ENCODE measurements at places on chromosomes 16 and 17.

DNA sequence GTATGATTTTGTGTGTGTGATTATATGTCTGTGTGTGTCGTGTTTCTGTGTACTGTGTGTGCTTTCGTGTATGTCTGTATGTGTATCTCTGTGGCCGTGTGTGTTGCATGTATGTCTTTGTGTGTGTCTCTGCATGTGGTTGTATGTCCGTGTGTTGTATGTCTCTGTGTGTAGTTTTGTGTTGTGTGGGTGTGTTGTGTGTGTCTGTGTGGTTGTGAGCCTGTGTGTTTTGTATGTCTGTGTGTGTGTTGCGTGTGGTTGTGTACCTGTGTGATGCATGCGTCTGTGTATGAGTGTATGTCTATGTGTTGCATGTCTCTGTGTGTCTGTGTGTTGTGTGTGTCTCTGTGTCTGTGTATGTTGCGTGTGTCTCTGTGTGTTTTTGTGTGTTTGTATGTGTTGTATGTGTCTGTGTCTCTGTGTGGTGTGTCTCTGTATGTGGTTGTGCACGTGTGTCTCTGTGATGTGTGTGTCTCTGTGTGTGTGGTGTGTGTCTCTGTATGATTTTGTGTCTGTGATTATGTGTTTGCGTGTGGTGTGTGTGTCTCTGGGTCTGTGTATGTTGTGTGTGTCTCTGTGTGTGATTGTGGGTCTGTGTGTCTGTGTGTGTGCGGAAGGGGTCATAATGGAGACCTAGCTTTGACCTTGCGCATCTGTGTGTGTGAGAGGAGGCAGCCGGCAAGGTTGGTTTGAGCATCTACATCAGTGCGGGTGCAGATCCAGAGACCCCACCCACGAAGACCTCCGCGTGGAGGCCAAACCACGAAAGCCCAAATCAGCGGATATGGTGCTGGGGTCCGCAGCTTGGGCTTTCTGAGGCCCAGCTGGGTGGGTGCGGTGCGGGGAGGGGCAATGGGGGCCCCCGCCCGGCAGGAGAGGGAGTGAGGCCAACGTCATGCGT is 212.6 kb upstream of the GSE1 start:
- no peak for DNase-seq

DNA sequence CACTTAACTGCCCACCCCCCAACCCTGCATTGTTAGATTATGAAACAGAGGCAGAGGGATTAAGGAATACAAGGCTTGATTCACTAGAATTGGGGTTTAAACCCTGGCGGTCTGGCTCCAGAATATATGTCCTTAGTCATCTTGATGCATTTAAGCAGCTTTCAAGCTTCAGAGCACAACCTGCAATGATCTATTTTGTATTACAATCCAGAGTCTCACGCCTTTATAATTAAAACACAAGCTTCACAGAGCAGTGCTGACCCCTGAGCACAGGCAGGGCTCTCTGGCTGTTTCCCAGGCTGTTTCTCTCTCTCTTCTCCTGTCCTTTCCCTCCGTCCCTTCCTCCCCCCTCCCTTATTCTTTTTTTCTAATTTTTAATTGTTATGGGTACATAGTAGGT is 209.1 kb downstream of the SPECC1 start:
- DNase-seq, result no peak

GRCh38 chr17:41271858-41272257 is 3.6 kb upstream of the KRTAP9-7 start:
- DNase-seq, result no peak

DNA sequence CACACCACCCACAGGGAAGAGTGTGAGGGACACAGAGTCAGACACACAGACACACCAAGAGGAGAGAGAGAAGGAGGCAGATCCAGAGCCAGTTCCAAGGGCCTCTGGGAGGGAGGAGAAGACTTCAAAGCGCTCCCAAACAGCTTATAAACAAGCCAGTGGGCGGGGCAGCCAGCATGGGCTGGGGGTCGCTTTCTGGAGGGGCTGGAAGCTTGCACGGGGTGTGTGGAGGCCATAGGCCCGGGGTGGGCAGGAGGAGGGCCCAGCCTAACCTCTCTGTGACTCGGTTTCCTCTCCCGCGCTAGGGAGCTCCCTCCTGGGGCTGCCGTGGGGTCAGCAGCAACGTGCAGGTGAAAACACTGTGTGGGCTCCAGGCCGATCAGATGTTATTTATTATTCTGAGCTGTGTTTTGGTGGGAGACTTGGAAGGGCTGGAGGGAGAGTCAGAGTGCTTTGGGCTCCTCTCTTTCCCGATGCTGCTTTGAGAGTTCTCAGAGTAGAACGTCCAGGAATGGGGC is 2.5 kb upstream of the WFIKKN2 start:
- DNase-seq, result no peak

DNA sequence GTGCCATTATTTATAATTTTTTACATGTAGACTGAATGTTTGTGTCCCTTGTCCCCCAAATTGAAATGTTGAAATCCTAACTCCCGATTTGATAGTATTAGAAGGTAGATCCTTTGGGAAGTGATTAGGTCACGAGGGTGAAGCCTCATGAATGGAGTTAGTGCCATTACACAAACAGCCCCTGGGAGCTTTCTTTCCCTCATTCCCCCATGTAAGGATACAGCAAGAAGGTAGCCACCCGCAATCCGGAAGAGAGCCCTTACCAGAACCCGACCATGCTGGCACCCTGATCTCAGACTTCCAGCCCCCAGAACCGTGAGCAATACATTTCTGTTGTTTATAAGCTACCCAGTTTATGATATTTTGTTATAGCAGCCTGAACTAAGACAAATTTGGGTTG is 143.2 kb downstream of the NPIPB5 start:
- no peak for DNase-seq

- DNase-seq, result no peak
These were observed 116.9 kb downstream of the BRIP1 start for GRCh38 chr17:61746248-61746985.

- DNase-seq, result no peak
These were observed 20.7 kb upstream of the C16orf78 start for GRCh38 chr16:49352892-49353291.

GRCh38 chr17:71613996-71614395 is 506.8 kb upstream of the SOX9 start:
- no peak for DNase-seq

DNA sequence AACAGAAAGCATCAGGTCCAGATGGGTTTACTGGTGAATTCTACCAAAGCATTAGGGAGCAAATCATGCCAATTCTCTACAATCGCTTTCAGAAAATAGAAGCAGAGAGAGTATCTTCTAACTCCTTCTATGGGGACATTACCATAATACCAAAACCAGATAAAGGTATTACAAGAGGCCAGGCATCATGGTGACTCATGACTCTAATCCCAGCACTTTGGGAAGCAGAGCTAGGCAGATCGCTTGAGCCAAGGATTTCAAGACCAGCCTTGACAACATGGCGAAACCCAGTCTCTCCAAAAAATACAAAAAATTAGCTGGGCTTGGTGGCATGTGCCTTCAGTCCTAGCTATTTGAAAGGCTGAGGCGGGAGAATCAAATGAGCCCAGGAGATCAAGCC is 23.0 kb downstream of the HBQ1 start:
- DNase-seq, result no peak

DNA sequence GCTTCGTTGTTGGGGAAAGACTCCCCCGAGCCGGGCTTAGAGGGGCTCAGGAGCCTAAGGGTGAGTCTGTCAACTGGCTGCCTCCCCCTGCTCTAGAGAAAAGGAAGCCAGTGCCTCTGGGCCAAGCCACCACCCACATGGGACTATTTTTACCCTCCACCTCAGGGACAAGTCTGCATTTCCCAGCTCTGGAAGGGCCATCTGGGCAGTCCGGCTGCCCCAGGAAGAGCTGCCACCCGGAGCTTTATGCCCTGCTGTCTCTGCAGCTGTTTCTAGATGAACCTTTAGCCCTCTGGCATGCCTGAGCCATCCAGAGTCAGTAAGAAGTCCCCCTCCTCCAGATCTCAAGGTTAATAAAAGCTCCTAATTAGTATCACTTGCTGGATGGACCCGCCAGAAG is 5.3 kb upstream of the RPRML start:
- no peak for DNase-seq

DNA sequence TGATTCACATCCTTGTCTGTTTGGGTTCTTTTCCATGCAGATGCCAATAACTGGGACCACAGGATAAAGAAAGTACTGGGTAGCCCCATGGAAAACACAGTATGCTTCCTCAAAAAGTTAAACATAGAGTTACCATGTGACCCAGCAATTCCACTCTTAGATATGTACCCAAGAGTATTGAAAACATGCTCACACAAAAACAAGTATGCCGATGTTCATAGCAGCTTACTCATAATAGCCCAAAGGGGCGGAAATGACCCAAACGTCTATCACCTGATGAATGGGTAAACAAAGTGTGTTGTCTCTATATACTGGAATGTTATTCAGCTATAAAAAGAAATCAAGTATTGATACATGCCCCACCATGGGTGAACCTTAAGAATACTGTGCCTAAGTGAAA is 55.4 kb downstream of the CYB5B start:
- DNase-seq, result no peak

GRCh38 chr16:361872-362701 is 8.3 kb downstream of the MRPL28 start:
- peak; percentile 68 for DNase-seq

- no peak for DNase-seq
These were observed 1.6 kb downstream of the UBALD1 start for GRCh38 chr16:4612977-4613635.

DNA sequence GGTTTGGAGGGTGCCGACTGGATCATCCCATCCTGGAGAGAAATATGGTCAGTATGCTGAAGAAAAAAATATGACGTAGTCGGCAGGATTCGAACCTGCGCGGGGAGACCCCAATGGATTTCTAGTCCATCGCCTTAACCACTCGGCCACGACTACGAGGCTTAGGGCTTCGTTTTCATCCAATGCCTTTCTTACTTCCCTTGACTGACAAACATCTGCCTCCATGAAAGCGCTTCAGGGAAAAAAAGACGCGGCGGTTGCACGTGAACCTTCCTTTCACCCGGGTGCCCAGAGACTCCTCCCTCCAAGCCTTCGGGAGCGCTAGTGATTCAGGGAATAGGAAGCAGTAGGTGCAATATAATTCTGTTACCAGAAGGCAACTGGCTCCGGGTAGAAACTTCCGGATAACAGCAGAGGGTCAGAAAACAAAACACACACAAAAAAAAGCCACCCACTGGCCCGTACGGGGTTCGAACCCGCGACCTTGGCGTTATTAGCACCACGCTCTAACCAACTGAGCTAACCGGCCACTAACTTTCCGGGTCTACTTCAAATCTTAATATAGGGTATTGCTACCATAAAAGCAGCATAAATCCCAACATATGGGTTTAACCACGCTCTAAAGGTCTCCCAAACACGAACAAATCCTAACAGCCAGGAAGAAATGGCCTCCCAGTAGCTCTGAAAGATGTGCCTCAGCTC is 16.3 kb upstream of the AURKB start:
- peak; percentile 67 for DNase-seq

DNA sequence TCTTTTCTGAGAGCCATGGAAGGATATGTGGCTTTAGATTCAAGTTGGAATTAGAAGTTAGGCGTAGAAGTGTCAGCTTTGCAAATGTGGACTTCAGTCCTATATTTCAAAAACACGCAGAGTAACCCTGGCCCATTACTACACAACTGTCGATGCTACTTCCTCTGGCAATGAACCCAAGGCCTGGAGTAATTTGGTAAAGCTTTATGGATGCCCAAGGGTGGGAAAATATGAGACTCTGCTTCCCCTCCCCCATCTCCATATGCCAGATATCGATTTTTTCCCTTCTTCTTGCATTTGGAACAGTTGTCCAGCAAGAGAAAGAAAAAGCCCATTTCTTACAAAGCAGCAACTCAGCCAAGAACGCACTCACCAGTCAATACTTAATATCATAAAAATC is 2.9 kb upstream of the MAP1LC3B start:
- DNase-seq, result no peak

- no peak for DNase-seq
These were observed 26.1 kb upstream of the XYLT1 start for GRCh38 chr16:17496891-17497290.

DNA sequence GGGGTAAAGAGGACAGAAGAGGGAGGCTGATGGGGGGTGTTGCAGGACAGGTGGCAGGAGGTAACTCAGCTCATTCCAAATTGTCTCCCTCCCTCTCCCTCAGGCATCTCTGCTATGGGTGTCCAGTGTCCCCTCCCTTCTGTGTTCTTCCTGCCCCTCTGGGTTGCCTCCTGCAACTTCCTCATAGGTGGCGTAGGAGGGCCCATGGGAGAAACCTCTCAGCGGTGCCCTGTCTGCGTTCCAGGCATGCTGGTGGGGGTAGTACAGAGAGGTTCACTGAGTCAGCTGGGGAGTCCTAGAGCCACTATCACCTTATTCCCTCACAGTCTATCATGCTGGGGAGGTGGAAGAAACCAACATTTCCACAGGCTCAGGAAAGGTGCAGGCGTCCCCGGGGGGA is 14.7 kb upstream of the ODF4 start:
- DNase-seq, result no peak

DNA sequence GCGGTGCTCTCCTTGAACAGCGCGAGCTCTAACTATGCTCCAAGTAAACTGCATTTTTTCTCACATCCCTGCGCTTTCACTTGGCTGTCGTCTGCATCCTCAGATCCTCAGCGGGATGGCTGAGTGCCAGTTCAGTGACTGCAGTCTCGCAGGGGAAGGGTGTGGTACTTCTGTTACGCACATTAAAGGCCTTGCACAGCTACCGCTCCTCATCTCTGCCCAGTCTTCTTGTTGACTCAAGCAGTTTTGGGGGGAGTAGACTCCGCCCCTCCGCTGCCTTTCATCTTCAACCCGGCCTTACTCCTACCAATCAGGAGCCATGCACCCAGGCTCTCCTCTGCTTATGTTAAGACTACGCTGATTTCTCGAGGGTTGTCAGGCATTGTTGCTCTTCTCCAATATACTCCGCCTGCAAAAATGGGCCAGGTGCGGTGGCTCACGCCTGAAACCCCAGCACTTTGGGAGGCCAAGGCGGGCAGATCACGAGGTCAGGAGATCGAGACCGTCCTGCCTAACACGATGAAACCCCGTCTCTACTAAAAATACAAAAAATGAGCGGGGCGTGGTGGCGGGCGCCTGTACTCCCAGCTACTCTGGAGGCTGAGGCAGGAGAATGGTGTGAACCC is 10.0 kb downstream of the ATP5PD start:
- no peak for DNase-seq

DNA sequence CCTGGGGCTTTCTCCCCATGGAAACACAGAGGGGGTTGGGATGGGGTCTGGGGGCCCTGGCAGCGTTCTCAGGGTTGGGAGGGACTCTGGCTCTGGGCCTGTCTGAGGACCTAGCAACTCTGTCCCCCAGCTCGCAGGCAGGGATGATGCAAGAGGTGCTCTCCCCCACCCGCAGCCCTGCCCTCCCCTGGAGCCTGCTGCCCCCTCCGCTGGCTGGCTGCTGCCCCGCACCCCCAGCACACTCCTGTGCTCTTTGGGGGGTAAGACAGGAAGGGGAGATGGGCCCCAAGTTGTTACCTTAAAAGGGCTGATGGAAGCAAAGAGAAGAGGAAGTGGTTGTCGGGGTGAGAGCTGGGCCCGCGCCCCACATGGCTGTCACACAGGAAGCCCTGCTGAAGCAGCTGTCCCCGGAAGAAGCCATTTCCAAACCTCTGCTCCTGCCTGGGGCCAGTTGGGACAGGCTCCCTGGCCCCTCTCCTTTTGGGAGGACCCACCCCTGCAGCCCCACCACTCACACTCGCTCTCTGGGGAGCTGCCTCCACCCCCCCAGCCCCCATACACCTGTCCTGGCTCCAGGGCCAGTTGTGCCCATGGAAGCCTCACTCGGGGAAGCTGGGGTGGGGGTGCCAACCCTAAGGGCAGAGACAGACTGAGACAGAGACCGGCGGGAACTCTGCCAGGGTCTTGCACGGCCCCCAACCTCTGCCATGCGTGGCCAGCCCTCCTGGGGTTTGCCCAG is 2.5 kb downstream of the CORO1A start:
- peak; percentile 22 for DNase-seq

GRCh38 chr17:57256708-57257112 is 387 bp downstream of the MSI2 start:
- DNase-seq, result no peak

- DNase-seq, result no peak
These were observed 17.0 kb upstream of the PIK3R6 start for GRCh38 chr17:8884336-8884990.
